ENCODE measurements at places on chromosomes 3 and 15.

DNA sequence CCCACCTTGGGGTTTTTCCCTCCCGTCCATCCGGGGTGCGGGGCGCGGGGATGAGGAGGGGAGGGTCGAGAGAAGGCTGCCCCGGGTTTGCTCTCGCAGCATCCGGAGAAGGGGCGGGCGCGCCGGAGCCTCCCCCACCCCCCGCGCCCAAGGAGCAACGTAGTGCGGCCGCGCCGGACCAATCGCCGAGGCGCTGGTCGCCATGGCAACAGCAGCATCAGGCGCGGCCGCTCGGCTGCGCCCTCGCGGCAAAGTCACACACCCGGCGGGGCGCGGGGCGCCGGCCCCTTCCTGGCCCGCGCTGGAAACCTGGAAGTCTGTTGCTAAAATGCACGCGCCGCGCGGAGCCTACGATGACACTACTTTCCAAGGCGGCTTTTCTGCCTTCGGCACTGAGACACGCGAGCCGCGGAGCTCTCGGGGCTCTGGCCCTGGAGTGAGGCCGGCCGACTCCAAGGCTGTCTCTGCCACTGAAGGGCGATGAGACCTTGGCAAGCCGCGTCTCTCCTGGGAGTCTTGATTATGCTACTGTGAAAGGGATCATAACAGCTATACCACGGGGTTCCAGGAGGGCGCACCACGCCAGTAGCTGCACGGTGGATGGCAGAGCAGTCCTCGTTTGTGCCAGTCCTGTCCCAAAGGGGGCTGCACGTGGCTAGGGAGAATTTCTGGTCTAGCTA is at the start of gene IQSEC1:
TSS of gene IQSEC1 (minus strand) at position 104 of the 680 bp plus-strand sequence. CDS start 415 bp downstream, outside the sequence.
- DNase-seq: peak; percentile 56

GRCh38 chr3:35088943-35089342 is 550.4 kb upstream of the ARPP21 start:
- DNase-seq: no peak

- DNase-seq: no peak
Observed at GRCh38 chr15:80744826-80745225, 34.3 kb upstream of the CEMIP start.

GRCh38 chr3:180747805-180748361 is 68.6 kb upstream of the CCDC39 start:
- DNase-seq: no peak

DNA sequence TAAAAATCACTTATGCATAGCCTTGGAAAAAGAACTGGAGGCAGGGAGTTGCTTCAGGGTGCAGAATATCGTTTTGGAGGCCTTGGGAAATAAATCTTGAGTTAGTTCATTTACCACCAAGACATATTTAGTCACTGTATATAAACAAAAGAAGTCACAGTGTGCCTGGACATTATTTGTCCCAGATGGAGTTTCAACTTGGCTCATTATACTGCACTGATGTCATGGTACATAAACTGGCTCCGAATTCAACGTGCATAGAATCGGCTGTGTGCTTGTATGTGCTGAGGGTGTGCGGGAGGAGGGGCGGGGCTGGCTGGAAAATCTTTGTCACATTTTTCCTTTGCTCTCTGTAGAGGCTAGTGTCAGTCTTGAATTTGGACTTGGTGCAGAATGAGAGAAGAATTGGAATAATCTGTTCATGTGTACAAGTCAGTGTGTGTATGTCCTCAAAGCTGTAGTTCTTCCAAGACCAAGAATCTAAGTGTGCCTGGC is 86.6 kb downstream of the FNDC3B start:
- no peak for DNase-seq

DNA sequence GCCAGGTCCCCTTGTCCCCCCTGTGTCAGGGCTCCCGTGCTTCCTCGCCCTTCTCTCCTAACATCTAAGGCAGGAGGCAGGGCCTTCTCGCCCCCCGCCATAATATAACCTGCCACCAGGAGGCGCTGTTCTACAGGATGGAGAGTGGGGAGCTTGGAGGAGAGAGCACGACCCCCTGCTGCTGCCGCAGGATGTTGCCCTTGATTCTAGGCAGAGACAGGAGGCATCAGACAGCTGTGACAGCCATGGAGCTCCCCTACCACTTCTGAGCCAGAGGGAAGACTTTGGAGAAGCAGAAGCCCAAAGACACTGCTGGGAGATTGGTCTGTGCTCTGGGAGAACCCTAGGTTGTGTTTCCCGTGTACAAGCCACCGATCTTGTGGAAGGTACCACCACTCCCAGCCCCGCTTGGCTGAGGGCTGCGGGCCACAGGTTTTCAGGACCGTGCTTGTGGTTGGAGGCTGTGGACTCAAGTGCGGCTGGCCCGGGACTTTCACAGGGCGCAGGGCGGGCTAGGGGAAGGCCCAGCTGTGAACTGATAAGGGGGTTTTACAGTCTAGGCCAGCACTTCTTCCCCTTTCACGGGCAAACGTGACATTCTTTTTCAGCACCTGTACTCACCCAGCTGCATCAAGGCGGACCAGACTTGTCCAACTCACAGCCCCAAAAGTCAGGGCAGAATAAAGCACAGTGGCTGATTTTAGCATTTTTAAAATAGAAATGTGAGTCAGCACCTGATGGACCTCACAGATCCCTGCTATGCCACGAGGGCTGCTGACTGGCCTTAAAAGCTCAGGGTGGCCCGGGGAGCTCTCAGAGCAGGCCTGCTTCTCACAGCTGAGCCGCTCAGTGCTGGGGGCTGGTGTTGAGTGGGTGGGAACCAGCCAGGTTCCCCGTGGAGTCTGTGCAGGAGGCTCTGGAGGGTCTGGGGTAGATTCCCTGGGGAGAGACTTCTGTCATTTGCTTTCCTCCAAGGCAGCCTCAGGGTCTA is 2.6 kb upstream of the TIGIT start:
- peak; percentile 77 for DNase-seq

DNA sequence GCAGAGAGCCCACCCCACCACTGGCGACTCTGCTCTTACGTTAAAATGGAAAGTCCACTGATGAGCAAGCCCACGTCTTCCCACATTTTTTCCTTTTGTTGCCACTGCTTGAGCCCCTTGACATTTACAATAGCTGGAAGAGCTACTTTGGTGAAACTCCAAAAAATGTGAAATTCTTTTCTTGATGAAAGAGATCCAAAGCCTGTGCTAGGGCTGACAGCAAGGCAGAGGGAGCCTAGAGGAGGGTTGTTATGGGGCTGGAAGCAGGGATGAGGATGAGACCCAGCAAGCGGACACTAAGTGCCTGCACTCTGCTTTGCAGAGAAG is 97.1 kb downstream of the CEMIP start:
- no peak for DNase-seq

DNA sequence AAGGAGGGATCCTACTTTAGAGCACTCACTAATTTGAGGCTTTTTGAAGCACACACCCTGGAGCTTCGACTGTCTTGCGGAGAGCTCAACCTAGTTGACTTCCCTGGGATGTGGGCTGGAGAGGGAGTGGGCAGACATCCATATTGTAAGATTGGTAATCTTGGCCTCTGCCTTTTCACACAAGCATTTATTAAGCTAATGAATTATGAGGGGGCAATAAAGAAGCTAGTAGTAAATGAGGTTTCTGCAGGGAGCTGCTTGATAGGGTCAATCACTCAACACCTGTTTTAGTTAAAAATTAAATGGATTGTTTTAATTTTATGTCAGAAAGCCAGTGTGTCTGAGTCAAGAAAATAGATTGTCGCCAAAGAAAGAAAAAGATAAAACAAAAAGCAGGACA is 76.3 kb downstream of the PDZRN3 start:
- DNase-seq: no peak

GRCh38 chr3:32143849-32144757 is 37.7 kb downstream of the GPD1L start:
- DNase-seq: no peak

DNA sequence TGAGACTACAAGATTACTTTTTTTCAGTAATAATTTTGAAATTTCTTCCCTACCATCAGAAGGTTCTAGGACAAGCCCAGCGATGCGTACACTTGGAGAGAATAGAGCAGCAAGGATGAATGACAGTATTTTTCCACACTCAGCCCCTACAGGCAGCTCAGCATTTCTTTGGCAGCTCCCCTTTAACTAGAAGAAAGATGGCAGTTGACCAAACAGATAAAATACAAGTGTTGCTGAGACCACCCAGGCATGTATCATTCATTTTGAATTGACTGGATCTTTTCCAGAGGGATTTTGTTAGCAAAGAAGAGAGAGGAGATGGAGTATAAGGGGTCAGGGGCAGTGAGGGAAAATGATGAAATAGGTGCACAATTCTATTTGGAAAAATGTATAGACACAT is 761.3 kb downstream of the AGBL1 start:
- no peak for DNase-seq

GRCh38 chr3:51942603-51943450 is 664 bp downstream of the PARP3 start:
- DNase-seq: no peak

GRCh38 chr15:100777821-100778220 is 101.8 kb upstream of the ALDH1A3 start:
- DNase-seq: no peak
